Stimulated activated CD4-positive, alpha-beta T cell treated with anti-CD3 and anti-CD28 coated beads, TNF-alpha, amount 100 ng/mL, for 48 hours (primary cell): ENCODE measurements at places on chromosomes 6 and 20.

GRCh38 chr6:74925683-74926082 lies 280.2 kb downstream of the COL12A1 start:
- no peak for DNase-seq

DNA sequence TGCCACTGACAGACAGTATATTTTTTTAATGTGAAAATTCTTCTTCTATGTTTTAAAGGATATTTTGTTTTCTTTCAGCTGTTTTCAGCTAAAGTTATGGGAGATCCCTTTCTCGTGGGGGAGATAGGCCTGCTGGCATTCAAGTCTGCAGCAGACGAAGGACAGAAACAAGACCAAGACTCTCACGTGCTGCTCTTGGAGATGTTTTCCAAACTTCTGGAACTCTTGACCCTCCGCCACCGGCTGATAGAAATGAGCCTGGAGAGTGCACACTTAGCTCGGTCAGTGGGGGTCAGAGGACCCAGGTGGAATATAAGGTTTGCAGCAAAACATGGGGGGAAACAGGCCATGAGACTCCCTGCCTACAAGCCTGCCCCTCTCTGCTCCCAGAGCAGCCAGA lies 120.5 kb downstream of the CD164 start:
- DNase-seq: no peak

GRCh38 chr6:109523478-109523877 lies 40.5 kb upstream of the ZBTB24 start:
- no peak for DNase-seq

DNA sequence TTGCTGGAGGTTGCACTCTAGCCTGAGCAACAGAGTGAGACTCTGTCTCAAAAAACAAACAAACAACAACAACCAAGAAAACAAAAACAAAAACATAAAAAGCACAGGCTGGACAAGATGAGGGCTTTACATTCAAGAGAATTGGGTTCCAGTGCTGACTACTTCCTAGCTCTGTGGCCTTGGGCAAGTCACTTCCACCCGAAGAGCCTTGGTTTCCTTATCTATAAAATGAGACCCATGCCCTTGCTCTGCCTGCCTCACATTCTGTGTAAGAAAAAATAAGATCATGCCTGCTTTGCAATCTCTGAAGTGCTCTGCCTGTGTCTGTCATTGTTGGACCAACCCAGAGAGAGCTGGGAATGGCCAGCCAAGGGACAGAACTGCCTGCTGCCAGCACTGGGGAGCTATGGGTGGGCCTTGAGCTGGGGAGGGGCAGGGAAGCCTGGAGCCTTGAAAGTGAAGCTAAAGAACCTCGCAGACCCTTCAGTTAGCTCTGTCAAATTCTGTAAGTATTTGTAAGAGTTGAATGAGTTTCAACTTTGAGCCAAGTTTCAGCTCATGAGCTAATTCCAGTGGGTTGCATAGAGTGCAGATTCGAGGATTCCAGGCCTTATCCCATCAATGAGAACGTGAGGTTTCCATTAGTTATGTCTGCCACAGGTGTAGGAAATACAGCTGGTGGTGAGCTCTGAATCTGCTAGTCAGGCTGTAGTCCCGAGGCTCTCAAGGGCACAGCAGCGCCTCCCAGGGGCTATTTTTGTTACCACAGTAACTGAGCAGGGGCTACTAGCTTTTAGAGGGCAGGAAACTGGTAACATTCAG lies 93.2 kb downstream of the DLGAP4 start:
- peak; percentile 24 for DNase-seq

GRCh38 chr6:128053109-128053508 lies 152.3 kb upstream of the THEMIS start:
- no peak for DNase-seq

- no peak for DNase-seq
Measured at GRCh38 chr6:42958125-42958524, 2.4 kb upstream of the GNMT start.

DNA sequence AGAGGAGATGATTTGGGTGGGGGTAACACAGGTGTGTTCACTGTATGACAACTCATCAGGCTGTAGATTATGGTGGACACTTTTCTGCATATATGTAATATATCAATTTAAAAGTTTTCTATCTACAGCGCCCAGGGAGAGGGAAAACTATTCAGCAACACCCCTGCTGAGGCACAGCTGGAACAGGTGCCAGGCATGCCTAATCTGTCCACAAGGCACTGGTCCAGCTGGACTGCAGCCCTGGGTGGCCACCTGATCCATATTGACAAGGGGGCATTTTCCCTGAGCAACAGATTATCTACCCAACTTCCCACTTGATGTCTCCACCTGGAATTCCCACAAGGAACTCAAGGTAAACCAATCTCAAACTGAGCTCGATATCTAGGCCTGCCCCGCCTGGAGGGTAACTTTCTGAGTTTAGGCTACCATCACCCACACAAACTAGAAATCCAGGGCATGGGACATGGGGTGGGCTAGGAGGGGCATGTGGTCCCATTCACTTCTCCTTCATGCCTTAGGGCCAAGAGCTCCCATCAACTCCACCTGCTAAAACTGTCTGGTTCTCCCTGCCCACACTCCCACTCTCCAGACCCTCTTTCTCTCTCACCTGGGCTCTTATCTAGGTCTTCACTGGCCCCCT lies 4.6 kb downstream of the SLC22A16 start:
- no peak for DNase-seq

- no peak for DNase-seq
Measured at GRCh38 chr6:163457637-163458561, 43.4 kb downstream of the QKI start.

DNA sequence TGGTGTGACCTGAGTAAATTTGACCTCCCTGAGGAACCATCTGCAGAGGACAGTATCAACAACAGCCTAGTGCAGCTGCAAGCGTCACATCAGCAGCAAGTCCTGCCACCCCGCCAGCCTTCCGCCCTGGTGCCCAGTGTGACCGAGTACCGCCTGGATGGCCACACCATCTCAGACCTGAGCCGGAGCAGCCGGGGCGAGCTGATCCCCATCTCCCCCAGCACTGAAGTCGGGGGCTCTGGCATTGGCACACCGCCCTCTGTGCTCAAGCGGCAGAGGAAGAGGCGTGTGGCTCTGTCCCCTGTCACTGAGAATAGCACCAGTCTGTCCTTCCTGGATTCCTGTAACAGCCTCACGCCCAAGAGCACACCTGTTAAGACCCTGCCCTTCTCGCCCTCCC lies 24.3 kb downstream of the GTSF1L start:
- no peak for DNase-seq

- DNase-seq: no peak
Measured at GRCh38 chr6:165082636-165083035, 226.8 kb downstream of the C6orf118 start.

DNA sequence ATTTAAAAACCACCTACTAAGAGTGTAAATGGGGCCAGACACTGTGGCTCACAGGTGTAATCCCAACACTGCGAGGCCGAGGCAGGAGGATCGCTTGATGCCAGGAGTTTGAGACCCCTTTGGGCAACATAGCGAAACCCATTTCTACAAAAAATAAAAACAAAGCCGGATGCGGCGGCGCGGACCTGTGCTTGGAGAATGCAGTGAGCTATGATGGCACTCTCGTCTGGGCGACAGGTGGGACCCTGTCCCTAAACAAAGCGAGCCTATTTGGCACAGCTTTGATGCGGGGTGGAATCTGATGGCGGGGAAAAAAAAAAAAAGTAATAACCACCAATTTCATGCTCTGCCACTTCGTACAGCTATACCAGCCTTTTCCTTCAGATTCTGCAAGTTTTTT lies 1.1 kb downstream of the TCP1 start:
- DNase-seq: no peak

DNA sequence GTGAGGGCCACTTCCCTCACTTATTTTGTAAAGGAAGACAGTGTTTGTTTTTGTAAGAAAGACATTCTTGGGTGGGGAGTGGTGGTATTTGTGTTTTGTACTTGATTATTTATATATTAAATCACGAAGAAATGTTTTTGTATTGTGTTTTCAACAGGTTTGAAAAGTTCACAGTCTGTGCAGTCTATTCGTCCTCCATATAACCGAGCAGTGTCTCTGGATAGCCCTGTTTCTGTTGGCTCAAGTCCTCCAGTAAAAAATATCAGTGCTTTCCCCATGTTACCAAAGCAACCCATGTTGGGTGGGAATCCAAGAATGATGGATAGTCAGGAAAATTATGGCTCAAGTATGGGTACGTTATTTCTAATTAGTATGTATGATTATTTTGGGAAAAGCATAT lies 137.2 kb downstream of the NCOA3 start:
- no peak for DNase-seq

DNA sequence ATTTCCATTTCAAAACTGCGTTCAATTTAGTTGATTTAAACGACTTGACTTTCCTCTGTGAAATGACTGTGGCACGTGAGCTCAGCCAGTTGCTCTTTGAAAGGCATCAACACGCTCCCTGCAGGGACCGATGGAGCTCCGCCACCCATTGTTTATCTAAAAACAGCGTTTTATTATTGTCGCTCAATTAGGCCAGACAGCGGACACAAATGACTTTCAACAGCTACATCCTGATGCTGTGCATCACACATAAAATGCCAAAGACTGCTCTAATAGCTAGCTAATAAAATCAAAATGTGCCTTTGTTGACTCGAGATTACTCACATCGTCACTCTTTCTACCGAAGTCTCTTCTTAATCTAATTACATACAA lies 332.5 kb downstream of the CD83 start:
- no peak for DNase-seq
